ENCODE measurements at places on chromosomes 2 and 18.

DNA sequence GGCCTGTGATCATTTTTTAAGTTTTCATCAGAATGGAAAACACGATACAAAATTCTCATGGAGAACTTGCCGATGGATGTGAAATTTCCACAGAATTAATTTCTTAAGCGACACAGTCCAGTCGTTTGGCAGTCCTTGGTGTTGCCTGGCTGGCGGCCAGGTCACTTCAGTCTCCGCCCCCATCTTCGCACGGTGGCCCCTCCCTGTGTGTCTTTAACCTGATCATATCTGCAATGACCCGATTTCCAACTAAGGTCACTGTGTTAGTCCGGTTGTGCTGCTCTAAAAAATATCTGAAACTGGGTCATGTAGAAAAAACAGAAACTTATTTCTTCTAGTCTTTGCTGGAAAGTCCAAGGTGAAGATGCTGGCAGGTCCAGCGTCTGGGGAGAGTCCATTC is 44.5 kb upstream of the COPS8 start:
- no peak for DNase-seq

- DNase-seq = no peak
Measured at GRCh38 chr18:73340135-73340977, 472.6 kb upstream of the NETO1 start.

DNA sequence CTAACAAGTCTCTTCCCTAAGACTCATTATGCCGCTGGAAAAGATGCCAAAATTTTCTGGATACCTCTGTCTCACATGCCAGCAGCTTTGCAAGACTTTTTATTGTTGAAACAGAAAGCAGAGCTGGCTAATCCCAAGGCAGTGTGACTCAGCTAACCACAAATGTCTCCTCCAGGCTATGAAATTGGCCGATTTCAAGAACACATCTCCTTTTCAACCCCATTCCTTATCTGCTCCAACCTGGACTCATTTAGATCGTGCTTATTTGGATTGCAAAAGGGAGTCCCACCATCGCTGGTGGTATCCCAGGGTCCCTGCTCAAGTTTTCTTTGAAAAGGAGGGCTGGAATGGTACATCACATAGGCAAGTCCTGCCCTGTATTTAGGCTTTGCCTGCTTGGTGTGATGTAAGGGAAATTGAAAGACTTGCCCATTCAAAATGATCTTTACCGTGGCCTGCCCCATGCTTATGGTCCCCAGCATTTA is 26.3 kb downstream of the DHRS9 start:
- no peak for DNase-seq

GRCh38 chr2:225764346-225764745 is 364.8 kb downstream of the NYAP2 start:
- DNase-seq = no peak

GRCh38 chr2:108270768-108271506 is 17.8 kb upstream of the SULT1C2 start:
- DNase-seq = no peak

GRCh38 chr2:176189681-176190641 is 1.5 kb downstream of the HOXD1 start:
- no peak for DNase-seq

- no peak for DNase-seq
Measured at GRCh38 chr2:101496279-101496678, 21.4 kb upstream of the RFX8 start.

- DNase-seq = peak; percentile 61
Measured at GRCh38 chr2:240250985-240251847, 110.8 kb upstream of the OTOS start.

- no peak for DNase-seq
Measured at GRCh38 chr2:80459028-80459427, 154.5 kb upstream of the LRRTM1 start.

- peak; percentile 85 for DNase-seq
Measured at GRCh38 chr2:110858135-110858725, 125.9 kb downstream of the ACOXL start.

DNA sequence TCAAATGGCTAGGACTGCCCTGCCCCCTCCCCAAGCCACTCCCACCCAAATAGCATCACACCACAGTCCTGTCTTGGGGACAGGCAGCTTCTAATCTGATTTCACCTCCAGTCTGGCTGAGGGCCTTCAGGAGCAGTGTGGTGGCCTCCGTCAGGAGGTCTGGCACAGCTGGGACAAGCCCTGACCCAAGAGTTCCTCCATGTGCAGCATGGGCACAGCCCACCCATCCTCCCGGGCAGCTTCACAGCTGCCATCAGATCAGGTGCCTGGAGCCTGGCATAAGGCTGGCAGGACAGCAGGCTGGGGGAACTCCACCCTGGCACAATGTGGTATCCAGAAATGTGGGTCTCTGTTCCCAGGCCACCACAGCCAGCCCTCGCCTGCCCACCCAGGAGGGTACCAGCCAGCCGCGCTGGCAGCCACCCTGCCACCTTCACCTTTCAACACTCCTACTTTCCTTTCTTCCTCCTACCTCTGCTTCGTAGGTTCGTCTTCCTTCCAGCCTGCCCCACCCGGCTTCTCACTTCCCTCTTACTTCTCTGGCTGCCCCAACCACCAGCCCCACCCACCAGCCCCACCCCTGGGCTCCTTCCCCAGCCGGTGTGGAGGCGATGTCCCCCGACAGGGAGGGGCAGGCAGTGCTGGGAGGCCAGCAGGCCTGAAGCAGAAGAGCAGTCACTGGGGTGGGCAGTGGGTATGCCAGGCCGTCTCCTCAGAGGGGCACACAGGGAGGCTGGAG is at the start of gene CAPG:
Gene CAPG (minus strand): TSS at position 522 of the 739 bp plus-strand sequence. CDS start 8,221 bp downstream, outside the sequence.
- DNase-seq = peak; percentile 78

- no peak for DNase-seq
Measured at GRCh38 chr2:238895891-238896600, 48.2 kb downstream of the TWIST2 start.

DNA sequence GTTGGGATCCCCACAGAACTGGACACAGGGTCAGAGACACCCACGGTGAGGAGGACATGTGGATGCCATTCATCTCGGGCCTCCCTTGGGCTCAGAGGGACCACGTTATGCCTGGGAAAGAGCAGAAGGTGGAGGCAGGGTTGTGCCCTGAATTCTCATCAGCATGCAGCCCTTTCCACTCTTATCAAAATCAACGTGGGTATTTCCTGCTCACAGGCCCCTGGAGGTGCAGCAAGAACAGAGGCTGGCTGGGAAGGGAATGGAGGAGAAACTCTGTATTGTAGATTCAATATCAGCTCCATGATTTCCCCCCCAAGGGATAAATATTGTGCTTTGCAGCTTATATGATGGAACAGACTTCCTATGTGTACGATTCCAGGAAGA is 90.9 kb downstream of the SETBP1 start:
- DNase-seq = no peak

- no peak for DNase-seq
Measured at GRCh38 chr2:111948832-111949231, 50.4 kb downstream of the MERTK start.

DNA sequence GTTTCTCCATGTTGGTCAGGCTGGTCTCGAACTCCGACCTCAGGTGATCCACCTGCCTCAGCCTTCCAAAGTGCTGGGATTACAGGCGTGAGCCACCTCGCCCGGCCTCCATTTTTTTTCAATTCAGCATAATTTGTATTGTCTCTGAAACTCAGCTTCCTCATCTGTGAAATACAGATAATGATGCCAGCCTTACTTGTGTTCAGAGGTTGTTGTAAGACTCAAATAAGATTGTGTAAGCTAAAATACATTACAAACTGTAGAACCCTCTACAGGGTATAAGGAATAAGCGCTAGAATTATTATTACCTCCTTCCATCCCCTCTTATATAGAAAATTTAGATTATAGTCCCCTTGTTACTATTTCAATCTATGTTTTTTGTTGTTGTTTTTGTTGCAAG is 24.8 kb upstream of the STARD7 start:
- no peak for DNase-seq

DNA sequence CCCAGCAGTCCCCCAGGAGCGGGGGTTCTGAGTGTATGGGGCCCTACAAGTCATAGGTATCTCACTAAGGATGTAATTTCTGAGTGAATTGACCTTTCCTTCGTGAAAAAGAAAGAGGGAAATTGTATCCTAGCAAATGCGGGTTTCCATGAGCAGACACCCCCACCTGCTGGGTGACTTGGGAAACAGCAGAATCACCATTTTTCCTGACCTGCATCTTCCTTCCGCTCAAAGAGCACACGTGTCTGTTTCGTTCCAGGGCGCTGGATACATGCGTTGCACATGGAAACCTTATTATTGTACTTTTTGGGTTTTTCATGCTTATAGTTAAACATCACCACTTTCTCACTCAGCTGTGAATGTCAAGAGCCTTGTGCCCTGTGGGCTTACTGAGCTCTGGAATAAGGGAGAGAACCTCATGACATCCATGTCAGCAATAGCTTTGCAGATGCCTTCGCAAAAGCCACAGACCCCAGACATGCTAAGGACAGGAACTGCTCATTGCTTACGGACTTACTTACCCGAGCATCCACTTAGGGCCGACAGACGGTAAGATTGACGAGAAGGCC is 132.8 kb downstream of the TPO start:
- no peak for DNase-seq

DNA sequence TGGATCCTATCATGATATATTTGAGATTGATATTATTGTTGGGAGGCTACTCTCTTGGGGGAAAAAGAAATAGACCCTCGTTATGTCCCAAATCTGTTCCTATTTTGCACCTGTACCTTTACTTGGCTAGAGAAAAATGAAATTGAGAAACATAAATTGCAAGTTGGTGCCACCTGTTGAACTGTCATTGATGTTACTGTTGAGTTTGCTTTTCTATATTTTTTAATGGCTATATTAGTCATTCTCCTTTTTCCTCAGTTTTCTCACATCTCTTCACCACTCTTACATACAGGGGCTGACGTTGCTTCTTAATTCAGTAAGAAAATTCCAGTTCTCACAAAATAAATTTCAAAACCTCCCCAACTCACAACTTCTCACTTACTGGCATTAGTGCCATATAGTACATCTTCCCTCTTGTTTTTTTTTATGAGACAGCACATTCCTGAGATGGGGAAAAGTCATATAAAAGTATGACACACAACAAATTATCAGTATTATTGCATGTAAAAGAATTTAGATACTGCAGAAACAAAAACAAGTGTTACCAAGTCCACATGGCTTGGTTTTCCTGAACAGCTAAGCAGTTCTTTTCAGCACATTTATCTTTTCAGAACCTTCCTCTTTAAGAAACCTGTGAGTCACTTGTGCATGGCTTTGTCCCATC is 348.3 kb upstream of the DSEL start:
- no peak for DNase-seq

GRCh38 chr2:85259879-85260278 is 67.9 kb downstream of the TGOLN2 start:
- DNase-seq = no peak

DNA sequence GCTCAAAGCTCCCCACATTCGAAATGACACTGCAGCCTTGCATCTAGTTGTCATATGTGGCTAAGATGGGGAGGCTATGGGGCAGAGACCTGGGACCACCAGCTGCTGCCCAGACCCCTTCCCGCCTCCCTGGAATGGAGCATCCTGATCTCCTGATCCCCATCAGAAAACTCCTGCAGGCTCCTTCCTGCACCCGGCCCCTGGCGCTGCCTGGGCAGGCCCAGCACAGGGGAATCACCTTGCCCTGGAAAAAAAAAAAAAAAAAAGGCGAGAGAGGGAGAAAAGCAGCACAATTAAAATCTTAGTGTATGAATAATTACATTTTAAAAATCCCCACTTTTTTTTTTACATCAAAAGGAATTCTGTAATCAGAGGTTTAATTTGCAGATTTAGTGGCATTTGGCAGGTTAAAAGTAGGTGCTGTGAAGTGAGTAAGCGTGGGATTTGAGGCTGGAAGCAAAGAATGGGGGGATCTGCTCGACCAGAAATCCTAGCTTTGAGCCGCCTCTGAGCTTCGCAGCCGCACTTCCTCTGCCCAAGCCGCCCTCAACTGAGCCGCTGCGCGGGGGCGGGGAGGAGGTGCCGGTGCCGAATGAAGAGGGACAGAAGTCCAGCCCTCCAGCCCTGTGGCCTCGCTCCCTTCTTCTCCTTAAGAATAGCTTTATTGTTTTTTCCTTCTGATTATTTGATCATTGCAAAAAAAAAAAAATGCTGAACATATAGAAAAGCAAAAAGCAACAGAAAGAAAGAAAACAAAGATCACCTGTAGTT is 30.0 kb downstream of the THNSL2 start:
- DNase-seq = peak; percentile 69

DNA sequence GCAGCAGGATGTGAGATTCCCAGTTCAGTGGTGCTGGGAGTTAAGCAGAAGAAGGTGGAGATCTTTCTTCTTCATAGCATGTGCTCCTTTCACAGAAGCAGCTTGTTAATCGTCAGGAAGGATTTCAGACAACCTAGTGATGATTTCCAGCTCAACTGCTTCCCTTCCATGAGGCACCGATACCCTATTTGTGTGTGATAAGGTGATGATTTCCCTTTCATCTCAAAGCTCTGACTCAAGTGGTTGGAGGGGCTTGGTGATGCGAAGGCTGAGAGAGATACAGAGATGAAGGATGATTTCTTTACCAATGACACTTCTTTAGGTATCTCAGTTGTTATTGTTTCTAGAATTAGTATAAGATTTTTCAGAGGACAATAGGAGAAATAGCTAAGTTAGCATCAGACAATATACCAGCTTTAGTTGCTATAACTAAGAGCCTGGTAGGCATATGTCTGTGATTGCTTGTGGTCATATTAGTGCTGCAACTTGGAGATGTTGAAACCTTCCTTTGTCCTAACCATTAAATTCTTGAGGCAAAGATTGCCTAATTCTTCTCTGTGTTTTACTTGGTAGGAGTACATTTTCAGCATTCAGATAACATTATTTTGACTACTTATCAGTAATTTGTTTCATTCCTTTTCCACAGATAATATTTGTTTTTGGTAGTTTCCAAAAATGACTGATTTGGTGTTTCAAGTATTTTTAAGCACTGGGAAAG is 111.3 kb downstream of the PLCL1 start:
- DNase-seq = no peak

- DNase-seq = no peak
Measured at GRCh38 chr2:73255907-73256617, 22.0 kb downstream of the CCT7 start.

GRCh38 chr18:36386150-36386920 is 88.8 kb downstream of the FHOD3 start:
- no peak for DNase-seq
